ENCODE measurements at places on chromosomes 16 and 17.

GRCh38 chr17:15411384-15412198, 55.8 kb downstream of the CDRT4 start:
- no peak for DNase-seq

DNA sequence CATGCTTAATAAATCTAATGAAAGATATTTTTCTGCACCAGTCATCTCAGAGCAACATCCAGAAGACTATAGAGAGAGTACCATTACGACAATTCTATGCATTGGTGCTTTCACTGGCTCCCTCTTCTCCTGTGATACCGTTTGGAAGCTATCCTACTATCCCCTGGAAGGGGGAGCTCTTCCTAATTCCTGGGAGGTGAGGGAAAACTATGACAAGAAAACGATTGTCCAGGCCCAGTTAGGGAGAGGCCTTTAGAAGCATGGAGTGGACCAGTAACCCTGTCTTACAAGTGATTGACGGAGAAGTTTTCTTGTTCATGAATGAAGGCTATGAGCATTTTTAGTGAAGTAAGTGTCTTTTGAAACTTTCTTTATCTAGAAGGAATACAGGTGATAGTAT, 150.2 kb downstream of the TANC2 start:
- DNase-seq: peak; percentile 68

DNA sequence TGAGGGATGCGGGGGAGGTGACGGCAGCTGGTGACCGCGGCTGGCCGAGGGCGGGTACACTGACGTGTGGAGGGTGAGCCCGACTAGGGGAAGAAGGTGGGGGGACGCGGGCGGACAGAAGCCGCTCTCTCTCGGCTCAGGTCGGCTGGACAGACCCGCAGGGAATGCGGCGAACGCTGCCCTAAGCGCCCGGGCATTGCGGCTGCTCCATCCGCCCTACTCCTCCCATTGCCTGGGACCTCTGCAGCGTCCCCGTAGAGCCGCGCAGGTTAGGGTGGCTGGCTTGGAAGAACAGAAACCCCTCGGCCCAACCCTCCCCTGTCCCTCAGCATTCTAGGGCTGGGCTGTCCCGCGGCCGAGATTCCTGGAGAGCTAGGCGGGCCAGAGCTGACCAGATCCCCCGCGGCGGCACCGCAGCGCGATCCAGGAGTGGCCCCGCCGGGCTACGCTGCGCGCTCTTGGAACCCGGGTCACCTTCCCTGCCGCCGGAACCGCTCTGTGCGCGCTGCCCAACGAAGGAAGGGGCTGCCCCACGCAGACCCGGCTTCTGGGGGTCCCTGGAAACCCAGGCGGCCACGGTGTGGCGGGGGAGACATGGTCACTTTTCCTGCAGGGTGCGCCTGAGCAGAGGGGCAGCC, 3.0 kb downstream of the DLX4 start:
- peak; percentile 35 for DNase-seq

- DNase-seq: no peak
Measured at GRCh38 chr16:72924927-72925630, 122.8 kb downstream of the ZFHX3 start.

DNA sequence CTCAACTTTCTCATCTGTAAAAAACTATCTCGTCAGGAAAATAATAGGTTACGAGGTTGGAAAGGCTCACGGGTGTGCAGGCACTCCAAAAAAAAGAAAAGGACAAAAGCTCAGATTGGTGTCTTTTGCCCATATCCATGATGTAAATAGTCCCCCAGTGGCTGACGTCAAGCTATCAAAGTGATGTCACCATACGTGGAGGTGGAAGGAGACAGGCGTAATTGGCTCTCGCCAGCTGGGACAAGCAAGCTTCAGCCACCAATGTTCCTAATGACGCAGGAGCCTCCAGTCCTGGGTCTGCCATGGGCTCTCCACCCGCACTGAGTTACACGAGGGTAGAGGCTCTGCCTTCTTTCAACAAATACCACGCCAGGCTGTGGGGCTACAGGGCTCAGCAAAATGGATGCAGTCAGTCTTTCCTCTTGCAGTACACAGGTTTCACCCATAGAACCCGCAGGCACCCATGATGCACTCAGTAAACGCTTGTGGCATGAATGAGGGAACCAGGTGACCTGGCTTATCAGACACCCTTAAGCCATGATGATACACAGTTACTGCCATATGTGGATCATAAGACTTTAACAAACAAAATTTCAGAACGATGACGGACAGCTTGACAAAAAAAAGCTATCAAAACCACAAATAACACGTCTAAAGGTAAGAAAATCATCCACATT, 50.5 kb downstream of the COTL1 start:
- DNase-seq: no peak

GRCh38 chr17:54373970-54374369, 526.7 kb upstream of the TOM1L1 start:
- no peak for DNase-seq

DNA sequence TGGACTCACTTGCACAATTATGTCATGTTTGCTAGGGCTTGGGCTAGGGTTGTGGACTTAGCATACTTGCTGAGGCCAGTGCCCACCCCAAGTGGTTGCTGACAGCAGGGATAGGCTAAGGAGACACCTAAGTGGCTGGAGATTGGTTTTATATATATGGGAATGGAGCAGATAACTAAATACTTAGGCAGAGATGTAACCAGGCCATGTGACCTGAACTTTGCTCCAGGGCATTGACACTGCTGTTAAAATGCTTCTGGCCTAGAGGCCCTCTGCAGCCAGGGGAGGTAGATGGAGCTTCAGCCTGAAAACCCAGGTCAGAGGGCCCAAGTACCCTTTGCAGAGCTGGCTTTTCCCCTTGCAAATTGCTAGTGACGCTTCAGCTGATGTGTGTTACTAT, 1.4 kb upstream of the ITGB3 start:
- peak; percentile 70 for DNase-seq

GRCh38 chr17:81722184-81723120, 10.4 kb downstream of the SLC25A10 start:
- DNase-seq: no peak
